Suppressor macrophage (primary cell): ENCODE measurements at places on chromosomes 1 and 21.

DNA sequence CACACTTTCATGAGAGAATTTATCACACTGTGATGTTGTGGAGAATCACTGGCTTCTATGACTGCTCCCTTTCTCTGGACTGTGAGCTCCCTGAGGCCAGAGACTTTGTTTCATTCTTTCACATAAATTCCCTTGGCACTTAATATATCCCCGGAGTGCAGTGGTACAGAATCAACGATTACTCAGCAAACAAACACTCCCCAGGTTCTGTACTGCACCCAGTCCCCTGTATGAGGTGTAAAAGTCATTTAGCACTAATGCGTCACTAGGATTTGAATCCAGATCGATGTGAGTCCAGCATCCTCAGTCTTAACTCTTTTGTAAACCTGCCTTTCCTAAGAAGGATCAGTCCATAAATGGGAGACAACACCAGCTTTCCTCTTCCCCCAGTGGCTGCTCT is 6.8 kb upstream of the UTP25 start:
- DNase-seq: no peak

DNA sequence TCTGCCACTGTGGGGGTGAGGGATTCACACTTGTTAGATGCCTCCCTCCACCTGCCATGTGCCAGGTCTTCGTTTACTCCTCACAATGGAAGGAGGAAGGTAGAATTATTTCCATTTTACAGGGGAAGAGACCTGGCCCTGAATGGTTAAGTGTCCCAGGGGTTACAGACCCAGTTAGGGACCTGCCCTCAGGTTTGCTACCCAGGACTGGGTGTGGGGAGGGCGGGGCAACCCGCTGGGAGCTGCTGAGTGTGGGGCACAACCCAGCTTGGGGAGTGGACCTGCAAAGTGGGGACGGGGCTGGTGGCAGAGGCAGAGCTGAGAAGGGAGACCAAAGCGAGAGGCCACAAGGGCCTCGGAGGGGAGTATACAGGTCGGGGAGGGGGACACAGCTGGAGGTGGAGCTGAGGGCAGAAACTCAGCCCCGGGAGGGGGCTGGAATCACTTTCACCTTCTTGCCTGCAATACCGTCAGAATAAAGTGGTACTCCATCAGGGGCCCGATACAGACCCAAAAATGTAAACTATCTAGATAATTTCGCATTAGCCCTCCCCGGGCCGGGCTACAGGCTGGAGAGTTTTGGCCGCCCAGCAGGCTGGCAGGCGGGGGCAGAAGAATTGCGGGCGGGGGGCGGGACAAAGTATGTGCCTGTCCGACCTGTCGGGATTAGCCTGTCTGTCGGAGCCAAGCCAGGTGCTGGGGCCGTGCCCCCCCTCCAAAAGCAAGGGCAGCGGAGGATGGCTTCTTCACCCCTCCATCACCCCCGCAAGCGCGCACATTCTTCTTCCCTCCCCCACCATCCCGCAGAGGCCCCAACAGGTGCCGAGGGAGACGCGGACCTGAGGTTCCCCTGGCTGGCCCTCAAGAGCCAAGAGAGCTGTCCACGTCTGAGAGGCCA is 1.4 kb downstream of the RSPO1 start:
- DNase-seq: no peak

DNA sequence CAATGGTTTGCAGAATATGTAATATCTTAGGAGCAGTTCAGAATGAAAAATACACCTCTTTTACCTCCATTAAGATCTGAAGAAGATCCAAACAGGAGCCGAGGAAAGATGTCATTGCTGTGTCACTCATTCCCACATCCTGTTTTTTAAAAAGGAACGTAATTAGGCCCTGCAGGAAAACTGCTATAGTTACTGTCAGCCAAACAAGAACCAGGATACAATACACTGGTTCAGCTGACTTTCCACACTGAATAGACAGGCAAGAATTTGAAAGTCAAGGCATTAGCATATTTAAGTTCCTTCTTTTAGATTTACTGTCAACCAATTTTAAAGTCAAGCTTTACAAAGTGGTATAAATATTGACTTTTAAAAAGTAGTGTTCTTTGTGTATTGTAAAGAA is 63.8 kb downstream of the IARS2 start:
- DNase-seq: peak; percentile 11

DNA sequence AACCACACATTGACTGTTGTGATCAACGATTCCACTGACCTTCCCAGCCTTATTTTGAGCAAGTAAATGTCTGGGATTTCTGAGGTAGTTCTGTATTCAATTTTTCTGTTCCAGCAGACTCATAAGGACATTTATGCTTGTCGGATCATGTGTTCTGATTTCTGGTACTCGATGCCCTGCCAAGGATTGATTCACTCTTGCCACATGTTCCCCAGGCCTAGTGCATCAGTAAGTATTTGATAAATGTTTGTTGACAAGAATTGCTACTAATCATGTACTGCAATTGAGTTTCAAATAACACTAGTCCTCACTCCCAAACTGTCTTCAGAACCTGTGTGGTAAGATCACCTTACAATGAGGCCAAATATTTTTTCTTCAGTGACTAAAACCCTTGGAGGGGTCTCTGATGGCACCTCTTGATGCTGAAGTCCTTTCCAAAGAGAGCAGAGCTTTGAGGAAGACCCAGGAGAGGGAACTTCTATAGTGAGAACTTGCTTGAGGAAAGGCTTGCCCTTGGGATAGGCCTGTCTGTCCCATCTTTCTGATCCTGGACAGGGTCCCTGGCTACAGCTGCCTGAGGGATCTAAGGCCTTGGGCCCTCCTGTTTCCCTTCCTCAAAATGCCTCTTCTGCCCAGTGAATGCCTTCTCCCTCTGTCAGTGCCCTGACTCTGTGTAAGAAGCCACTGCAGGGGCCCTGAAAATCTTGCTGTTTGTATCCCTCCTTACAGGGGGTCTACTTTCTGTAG is 115.8 kb upstream of the FAM78B start:
- no peak for DNase-seq

- DNase-seq: no peak
These were observed 21.7 kb downstream of the CRYAA start for GRCh38 chr21:43190544-43190943.

DNA sequence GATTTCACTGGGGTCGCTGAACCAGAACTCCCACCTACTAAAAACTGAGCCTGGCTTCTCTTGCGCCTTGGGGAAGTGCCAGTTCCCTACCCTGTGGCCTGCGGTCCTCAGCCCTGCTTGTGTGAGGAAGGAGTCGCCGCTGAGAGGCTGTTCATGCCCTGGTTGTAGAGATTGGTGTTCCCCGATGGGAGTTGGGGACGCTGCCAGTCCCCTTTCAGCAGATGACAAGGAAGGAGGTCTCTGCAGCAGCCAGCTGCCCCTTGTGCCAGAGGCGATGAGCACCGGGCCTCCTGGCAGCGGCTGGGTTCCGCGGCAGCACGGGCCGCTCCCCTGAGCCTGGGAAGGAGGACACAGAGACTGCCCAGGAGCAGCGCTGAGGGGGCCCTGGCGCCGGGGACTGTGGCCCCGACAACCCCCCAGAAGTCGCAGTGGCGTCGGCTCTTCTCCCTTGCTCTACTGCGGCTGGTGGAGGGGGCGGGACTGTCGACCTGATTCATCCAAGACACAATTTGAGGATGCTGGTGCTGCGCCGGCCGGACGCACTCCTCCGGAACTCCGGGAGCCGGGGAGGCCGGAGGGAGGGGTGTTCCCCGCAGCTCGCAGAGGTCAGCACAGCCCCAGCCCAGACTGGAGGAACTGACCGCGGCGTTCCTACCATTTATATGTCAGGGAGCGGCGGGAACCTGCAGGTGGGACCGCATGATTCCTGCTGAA is 12.0 kb upstream of the ADORA3 start:
- peak; percentile 85 for DNase-seq

GRCh38 chr21:44708213-44708865 is 3.0 kb downstream of the TSPEAR start:
- no peak for DNase-seq

DNA sequence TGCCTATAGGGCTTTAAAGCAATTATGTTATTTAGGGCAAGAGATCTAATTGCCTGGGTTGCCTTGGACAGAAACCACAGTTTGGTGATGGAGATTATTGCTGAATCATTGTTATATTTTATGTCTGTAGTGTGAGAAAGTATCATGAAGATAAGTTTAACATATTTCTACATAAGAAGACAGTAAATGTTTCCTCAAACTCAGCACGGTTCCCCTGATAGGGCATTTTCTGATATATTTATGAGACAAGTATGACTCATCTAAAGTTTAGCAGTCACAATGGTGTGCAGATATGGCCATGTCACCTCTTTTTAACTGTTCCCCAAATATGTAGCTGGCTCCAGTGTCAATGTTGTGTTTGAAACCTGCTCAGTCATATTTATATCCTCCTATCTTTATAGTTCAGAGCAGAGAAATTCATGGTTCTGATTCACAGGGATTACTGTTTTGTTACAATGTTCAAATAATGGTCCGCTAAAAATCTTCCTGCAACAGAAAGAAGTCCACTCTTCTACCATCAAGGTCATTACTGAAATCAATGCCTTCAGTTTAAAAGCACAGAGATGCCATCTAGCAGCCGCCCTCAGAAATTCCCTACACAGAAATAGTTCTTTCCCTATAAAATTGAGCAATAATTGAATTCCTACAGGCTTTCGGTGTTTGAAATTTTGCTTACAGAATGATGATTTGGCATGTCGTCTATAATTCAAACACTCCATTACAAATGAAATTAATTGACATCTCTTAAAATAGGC is 3.7 kb downstream of the OLFM3 start:
- DNase-seq: no peak

- DNase-seq: no peak
These were observed 49.1 kb upstream of the C1orf146 start for GRCh38 chr1:92168657-92169056.

DNA sequence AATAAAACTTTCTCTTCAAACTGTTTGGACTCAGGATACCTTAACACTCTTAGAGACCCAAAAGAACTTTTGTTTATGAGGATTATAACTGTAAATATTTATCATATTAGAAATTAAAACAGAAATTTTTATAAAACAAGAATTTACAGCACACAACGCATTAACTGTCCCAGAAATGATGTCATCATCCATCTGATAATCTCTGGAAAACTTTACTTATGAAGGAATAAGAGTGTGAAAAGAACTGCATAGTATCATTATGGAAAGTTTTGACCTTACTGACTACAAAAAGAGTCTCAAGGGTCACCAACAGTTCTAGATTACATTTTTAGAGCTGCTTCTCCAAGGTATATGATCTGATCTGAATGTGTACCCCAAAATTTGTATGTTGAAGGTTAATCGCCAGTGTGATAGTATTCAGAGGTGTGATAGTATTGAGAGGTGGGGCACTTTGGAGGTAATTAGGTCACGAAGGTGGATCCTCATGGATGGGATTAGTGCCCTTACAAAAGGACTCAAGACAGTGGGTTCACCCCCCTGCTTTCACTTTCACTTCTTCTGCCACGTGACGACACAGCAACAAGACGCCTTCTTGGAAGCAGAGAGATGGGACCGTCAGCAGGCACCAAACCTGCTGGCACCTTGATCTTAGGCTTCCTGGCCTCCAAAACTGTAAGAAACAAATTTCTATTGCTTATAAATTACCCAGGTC is 95.7 kb upstream of the NR5A2 start:
- DNase-seq: peak; percentile 17

- DNase-seq: no peak
These were observed 162.4 kb upstream of the FMN2 start for GRCh38 chr1:239929317-239929716.

DNA sequence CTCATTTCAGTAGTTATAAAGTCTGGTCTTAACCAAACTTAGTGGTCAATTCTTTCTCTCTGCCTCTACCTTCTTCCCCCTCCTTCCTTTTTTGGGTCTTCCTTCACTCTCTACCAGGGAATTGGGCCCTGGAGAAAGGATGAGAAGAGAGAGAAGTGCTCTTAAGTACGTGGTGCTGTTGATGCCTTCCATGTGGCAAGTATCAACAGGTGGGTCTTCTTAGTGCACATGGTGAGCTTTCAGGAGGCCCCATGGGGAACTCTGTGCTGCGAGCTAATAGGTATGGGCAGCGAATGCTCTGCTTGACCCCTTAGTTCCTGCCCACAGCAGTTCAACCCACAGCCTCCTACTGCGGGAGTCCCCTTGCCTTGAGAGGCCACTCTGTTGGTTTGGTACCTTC is 39.4 kb upstream of the LMX1A start:
- no peak for DNase-seq

DNA sequence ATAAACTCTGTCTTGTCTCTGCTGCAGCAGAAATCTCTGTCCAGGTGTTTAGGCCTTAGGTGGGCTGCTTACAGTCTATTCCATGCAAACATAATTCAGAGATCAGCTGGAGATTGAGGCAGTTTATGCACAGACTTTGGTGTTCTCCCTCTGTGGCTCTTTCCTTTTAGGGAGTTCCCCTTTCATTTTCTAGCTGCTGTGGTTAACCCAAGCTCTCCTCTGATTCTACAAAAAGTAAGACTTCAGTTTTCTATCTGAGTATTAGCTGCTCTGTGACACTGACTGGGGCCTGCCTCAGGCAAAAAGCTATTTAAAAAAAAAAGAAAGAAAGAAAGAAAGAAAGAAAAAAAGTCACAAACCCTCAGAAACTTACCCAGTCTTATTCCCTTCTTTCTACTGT is 211.1 kb downstream of the CAMTA1 start:
- no peak for DNase-seq

GRCh38 chr1:102838016-102838415 is 270.3 kb downstream of the COL11A1 start:
- DNase-seq: no peak

- DNase-seq: no peak
These were observed 446.0 kb downstream of the PTPRU start for GRCh38 chr1:29682171-29682918.
